HCEC 1CT (cell line): ENCODE measurements at places on chromosomes 1 and 21.
A peak's percentile ranks its signal among the peaks of the same experiment; 100 is the strongest.

GRCh38 chr1:29245876-29246275 is 9.6 kb downstream of the PTPRU start:
- no peak for DNase-seq

GRCh38 chr21:37849506-37850102 is 66.7 kb downstream of the KCNJ6 start:
- DNase-seq: peak; percentile 81

- no peak for DNase-seq
Measured at GRCh38 chr1:109946511-109946910, 35.9 kb downstream of the CSF1 start.

DNA sequence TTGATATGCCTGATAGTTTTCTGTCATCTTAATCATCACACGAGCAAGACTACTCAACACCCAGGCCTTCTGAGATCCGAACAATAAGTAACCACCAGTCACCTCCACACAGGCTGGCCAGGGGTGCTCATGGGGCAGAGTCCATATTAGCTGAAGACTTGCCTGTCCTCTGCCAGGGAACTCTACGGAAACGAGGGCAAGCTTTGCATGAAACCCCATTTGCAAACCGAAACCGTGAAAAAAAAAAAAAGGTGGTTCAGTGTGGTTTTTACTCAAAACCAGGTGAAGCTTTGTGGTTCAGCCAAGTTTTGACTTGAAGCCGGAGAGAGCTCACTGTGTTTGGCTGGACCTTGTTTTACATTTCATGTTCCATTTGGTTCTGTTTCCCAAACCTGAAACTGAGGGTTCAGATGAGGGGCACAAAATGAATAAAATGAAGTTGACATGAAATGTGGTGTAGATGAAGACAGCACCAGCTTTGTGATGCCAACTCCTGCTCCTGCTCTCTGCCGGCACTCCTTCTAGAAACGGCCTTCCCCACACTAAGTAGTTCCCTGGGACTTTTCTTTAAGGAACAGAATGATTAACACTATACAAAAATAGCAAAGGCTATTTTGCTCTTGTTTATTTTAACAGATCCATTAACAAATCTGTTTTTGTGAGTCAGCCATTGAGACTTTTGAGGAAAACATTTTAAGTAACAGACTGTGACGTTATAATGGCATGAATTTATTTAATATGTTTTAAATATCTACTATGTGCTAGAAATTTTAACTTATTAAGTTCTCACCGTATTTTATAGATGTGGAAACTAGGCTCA is 74.7 kb downstream of the RUNX1 start:
- peak; percentile 72 for DNase-seq

DNA sequence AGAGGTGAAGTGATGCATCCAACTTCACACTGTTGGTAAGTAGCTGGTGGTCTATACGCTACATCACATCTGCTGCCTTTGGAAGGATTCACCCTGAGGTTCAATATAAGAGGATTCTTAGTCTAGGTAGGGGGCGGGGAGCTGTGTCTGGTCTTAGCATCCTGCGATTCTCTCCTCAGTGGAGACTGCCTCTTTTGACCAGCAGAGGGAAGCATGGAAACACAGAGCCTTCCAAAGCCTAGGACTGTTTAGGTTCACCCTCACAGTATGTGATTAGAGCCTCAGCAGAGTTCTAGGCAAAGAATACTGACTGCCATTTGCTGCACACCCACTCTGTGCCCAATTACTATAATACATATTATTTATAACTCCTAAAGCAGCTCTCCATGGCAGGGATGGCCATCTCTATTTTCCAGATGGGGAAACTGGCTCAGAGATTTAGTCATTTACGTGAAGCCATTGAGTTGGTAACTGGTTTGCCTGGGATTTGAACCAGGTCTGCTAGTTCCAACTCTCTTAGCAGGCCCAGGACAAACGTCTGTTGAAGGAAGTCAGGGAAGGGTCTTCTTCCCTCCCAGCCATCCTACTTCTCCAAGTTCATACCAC is 28.9 kb upstream of the EFCAB14 start:
- DNase-seq: peak; percentile 34

DNA sequence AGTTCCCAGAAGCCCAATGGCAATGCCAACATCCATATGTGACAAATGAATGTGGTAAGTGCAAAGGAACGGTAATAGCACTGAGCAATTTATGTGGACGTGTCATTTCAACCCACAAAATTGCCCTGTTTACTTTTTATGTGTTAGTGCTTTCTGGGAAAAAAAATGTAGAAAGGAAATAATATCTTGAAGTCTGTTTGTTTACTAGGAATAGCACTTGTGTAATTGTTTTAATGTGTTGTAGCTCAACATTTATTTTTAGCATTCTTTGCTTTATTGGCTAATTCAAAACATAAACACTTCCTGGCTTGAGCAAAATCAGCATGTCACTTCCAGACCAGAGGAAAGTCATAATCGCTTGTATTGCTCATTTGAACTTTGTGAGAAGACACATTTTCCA is 224.8 kb upstream of the KCNK2 start:
- peak; percentile 78 for DNase-seq

GRCh38 chr1:1110561-1110971 is 5.3 kb downstream of the C1orf159 start:
- DNase-seq: no peak

- no peak for DNase-seq
Measured at GRCh38 chr1:198788561-198789064, 149.8 kb downstream of the PTPRC start.

- DNase-seq: no peak
Measured at GRCh38 chr1:183694755-183695154, 41.6 kb upstream of the APOBEC4 start.
